Dorsolateral prefrontal cortex (tissue), 122 donors: ENCODE measurements at places on chromosomes 6 and 20.

DNA sequence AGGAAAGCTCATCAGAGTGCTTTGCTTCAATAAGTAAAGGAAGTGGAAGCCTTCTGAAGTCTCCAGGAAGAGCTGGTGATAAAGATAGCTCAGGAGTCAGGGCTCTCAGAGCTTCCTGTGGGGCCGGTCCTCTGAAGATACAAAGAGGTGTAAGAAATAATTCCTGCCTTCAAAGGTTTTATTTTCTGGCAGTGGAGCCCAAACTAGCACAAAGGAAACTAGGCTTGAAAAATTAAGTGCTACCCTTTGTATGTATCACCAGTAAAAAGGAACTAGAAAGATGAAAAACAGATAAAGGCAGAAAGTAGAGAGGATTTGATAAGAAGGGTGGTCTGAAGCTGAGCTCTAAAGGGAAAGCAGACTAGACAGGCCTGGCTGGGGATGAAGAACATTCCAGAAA, 204.1 kb upstream of the SASH1 start:
- DNase-seq, result no peak

GRCh38 chr6:53240761-53241160, 92.1 kb upstream of the GCM1 start:
- no peak for DNase-seq

- DNase-seq, result no peak
Measured at GRCh38 chr20:48308232-48308781, 519.5 kb downstream of the PREX1 start.

GRCh38 chr6:72738091-72738490, 116.2 kb downstream of the KCNQ5 start:
- DNase-seq, result no peak

GRCh38 chr6:37845930-37846329, 26.4 kb downstream of the ZFAND3 start:
- DNase-seq, result no peak

DNA sequence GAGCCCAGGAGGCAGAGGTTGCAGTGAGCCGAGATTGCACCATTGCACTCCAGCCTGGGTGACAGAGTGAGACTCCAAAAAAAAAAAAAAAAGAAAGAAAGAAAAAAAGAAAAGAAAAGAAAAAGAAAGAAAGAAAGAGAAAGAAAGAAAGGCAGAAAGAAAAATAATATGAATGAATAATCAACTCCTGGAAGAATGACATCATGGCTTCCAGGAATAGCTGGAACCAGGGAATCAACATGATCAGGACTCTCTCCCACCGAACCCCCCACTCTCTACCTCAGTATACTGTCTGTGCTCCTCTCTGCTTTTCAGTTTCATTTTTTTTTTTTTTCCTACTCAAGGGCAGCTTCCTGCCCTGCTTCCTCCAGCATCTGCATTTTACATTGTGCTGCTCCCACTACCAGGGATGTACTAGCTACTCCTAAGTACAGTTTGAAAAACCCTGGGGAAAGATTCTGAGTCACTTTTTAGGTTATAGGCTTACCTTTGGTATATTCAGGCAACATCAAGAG, 19.7 kb upstream of the MTCL3 start:
- no peak for DNase-seq

DNA sequence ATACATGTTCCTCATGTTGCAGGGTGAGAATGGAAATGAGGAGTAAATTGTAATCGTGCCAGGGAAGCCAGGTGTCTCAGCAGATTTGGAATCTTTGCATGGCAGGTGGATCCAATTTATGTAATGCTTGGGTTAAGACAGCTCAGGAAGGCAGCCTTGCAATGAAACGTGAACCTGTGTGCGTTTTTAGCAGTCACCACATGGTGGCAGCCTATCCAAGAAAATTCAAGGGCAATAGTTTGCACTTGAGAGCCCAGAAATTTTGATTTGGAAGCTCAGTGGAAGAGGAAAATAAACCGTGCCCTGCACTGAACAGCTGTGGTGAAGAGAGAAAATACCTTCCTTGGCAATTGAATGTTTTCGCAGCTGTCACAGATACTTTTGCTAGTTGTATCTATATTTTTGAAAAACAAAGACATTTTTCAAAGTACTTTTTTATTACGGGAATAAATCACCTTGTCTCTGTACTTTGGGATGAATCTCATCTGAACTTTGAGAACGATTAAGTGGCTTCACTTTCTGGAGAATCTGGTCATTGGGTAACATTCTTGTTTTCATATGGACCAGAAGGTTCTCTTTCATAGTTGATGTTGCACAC, 26.5 kb downstream of the MTHFD1L start:
- DNase-seq, result peak; percentile 79

DNA sequence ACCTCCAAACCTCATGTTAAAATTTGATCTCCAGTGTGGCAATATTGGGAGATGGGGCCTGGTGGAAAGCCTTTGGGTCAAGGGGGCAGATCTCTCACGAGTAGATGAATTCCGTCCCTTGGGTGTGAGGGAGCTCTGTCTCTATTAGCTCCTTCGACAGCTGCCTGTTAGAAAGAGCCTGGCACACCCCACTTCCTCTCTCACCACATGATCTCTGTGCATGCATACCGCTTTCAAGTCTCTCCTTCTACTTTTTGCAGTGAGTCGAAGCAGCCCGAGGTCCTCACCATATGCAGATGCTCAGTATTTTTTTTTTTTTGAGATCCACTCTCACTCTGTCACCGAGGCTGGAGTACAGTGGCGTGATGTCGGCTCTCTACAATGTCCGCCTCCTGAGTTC, 176.9 kb downstream of the SYNDIG1 start:
- no peak for DNase-seq

DNA sequence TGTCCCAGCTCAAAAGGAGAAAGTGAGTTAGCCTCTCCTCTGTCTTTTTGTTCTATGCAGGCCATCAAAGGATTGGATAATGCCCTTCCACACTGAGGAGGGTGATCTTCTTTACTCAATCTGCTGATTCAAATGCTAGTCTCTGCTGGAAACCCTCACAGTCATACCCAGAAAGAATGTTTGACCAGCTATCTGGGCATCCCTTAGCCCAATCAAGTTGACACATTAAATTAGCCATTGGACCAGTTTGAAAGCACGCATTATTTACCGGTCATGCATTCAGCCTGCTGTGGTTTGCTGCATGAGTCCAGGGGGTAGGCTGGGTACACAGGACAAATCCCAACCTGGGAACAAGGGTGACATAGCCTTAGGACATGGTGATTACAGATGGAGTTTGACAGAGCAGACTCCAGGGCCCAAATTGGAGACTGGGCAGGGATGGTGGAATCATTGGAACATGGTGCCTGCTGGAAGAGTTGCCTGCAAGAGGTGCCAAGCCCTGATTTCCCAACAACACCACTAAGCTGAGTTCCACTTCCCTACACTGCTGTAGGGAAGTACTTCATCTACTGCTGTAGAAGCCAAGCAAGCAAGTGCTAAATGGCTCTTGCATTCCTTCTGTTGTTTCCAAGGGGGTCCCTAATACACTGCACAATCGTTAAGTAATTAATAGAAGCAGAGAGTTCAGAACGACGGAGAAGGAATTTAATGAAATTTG, 87.7 kb downstream of the RNF182 start:
- DNase-seq, result no peak

DNA sequence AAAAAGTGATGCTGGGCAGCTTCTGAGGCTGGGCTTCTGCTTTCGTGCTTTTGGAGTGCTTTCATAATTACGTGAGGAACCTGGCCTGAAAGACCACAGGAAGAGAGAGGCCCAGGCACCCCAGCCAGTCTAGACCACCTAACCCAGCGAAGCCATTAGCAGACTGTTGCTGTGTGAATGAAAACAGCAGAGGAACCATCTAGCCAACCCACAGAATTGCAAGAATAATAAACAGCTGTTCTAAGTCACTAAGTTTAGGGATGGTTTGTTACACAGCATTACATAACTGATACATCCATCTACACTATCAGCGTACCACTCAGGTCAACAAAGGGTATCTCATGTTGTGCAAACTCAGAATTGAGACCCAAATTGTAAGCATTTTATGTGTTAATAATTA, 34.5 kb downstream of the FGD2 start:
- no peak for DNase-seq

- DNase-seq, result no peak
Measured at GRCh38 chr6:25601800-25602673, 50.0 kb upstream of the SCGN start.

DNA sequence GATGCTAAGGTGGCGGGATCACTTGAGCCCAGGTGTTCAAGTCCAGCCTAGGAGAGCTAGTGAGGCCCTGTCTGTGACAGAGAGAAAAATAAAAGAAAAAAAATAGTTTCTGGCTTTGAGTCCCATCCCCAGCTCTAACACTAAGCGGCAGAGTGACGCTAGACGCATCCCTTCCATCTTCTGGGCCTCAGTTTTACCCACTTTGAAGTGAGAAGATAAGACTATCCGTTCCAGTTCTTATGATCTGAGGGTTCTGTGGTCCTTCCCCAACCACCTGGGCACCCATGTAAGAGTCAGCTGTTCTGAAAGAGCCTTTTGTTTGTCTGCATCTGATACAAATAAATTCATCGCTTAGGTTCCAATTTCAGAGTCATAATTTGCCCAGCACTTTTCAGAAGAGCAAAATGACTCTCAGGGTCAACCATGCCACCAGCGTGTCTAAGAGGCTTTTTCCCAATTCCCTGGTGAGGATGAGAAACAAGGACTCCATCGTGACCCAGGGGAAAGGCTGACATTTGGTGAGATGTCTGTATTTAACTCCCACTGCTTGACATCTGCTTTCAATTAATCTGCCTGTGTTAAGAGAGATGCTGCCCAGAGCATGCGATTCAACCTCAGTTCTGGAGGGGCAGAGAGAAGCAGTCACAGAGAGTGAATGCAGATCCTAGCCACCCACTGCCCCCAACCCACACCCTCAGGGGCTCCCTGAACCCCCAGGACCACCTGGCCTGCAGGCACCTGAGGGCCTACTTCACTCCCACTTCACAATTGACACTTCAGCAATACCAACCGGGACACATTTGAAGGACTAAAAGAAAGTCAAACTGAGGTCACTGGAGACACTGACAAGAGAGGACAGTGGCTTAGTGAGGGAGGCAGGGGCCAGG, 131.6 kb upstream of the TOP1 start:
- DNase-seq, result no peak

DNA sequence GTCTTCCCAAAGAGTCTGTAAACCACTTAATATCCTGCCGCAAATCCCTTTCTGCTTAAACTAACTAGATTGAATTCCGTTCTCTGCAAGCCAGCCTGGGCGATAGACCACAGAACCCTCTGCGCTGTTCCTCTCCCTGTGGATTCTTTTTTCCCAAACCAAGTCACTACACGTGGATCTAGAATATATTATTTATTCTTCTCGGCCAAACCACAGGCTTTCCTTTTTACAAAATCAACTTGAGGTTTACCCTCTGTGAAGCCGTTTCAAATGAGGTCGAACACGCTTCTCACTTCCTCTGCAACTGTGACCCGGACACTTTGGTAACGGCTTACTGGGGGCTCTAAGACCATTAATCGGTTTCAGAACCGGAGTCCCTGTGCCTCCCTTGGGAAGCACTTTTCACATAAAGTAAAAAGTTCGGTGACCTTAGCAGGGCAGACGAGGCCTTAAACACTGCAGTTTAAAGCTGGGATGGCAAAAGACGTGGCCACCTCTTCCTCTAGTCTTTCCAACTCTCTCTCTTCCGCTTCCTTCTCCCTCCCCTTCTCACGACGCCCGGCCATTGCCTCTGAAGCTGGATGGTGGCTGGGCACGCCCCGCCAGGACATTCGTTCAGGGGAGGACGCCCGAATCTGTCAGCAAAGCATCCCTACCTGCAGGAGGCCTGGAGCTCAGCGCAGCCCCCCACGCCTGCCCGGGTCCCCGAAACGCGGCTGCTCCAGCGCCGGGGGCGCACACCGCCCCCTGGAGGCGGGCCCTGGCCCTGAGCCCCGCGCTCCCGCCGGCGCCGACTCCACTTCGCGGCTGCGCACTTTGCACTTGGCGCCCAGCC, 55.0 kb upstream of the FOXC1 start:
- peak; percentile 47 for DNase-seq

- no peak for DNase-seq
Measured at GRCh38 chr6:41208439-41209106, 7.6 kb upstream of the TREML2 start.

DNA sequence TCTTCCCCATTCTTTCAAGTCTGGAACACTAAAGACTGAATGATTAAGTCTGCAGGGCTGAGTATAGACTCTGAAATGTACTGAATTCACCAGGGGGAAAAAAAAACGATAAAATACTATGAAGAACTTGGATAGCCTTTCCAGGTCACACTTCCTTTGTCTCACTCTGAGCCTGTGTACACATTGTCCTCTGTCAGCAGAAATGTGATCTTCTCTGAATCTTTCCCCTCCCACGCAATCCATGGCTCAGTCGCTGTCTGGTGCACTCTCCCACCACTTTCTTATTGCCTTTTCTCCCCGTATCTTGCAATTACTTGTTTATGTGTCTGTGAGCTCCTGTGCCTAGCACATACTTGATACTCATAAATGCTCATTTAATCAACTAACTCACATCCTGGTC, 212.6 kb upstream of the RSPO3 start:
- no peak for DNase-seq

- DNase-seq, result no peak
Measured at GRCh38 chr20:43292222-43292621, 102.5 kb upstream of the PTPRT start.

- no peak for DNase-seq
Measured at GRCh38 chr6:42113936-42114636, 28.3 kb downstream of the C6orf132 start.
